NCI-H1436 (cell line): ENCODE measurements at places on chromosomes 5 and 9.

DNA sequence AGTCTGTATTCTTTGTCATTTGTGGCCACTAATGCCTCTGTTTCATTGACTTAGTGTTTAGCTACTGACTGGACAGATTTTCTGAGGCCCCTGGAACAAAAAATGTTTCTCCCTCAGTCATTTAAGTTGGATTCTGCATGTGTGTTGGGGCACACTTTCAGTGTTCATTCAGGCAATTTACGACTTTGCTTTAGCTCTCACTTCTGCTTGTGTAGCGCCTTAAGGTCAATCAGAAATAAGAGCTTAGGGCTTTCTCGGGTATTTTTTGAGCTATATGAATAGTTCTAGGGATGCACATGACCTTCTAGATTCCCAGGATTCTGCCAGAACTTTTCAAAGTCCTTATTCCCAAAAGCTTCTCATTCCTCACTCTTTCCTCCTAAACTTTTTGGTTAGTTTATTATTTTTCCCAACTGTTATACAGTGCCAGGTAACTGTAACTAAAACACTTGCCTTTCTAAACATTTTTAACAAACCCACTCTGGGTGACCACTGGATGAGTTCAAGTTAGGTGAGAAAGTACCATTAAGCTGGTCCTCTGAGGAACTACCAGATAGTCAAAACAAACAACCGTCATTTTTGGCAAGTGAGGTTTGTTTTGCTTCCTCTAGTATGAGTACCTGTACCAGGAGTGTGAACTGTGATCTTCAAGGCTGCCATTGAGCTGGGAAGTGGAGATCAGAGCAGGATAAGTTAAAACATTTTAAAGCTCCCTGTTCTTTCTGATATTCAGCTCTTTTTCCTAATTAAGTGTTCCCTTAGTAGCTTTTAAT is 571.3 kb upstream of the TLE4 start:
- DNase-seq = no peak

- DNase-seq = no peak
Observed at GRCh38 chr9:71793386-71794105, 25.2 kb upstream of the CEMIP2 start.

DNA sequence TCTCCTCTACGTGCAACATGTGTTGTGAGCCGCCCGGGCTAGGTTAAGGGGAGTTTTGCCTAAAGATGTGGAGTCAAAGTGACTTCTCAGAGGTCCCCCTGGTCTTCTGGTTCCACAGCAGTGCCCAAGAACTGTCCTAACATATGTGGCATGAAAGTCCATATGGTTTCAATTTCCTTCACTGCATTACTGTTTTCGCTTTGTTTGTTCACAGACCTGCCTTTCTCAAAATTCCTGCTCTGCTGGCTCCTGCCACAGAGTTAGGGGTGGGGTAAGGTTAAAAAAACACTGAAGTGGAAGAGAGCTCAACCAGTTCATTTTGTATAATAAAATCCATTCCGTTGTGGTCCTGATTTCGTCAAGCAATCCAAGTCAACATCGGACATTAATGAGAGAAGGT is 289.4 kb downstream of the DMAC1 start:
- DNase-seq = no peak

- DNase-seq = no peak
Observed at GRCh38 chr9:125985998-125986655, 239.0 kb downstream of the PBX3 start.

DNA sequence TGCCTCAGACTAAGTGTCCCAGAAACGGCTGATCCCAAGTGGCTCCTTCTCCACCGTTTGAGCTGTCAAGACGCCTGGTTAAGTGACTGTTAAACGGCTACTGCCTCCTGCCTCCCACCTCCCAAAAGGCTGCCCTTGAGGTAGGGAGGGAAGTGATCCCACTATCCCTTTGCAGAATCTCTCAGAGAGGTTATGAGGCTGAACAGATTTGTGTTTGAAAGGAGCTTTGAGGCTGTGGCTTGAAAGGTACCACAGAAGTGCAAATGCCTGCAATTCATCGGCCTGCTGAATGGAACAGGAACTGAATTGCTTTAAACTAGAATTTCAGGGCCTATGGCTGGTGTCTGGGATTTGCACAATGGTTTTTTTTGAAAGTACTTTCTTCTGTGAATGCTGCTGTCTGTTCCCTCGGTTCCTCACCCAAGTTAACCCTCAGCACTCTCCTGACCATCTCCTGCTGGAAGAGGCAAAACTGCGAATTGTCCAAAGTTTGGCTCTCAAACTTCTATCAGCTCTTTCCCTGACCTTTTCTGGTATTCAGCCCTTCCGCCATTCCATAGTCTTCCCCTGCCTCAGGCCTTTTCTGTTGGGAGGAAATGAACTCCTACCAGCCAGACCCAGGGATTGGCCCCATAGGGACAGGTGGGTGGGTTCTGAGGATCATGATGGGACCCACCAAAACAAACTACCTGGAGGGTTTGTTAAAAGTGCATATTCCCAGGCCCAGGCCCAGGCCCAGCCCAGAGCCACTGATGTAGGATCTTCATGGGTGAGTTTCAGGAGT is 453.3 kb downstream of the KDM4C start:
- DNase-seq = no peak

DNA sequence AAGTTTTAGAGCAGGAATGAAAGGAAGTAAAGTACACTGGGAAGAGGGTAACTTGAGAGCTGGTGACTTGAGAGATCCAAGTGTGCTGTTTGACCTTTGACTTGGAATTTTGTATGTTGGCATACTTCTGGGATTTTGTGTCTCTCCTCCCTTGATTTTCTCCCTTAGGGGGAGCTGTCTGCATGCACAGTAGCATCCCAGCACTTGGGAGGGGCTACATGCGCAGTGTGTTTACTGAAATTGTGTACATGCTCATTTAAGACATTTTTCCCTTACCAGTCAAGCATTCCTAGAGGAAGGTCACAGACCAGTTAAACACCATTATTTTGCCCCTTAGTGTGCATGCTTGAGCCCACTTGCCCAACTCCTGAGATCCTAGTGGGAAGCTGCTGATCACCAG is 120.1 kb downstream of the ZNF622 start:
- DNase-seq = no peak

GRCh38 chr5:27381686-27382085 is 343.3 kb upstream of the CDH9 start:
- DNase-seq = no peak

- DNase-seq = no peak
Observed at GRCh38 chr5:27450607-27451006, 412.2 kb upstream of the CDH9 start.

DNA sequence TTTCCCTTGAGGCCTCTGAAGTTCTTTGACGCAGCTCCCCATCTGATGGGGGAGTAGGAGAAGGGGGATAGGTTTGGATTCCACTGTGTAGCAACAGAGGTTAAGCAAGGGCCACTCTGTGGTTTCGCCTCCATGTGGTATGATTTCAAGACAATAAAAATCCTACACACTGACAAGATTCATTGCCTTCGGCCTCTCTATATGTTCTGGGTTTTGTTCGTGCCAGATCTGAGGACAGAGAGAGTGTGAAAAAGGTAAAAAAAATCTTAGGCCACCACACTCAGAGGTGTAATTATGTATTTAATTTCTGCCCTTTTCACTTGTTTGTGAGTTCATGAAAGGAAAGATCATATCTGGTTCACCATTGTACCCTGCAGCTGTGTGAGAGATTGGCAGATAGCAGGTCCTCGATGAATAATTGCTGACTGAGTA is 715.2 kb upstream of the ZNF608 start:
- DNase-seq = no peak

DNA sequence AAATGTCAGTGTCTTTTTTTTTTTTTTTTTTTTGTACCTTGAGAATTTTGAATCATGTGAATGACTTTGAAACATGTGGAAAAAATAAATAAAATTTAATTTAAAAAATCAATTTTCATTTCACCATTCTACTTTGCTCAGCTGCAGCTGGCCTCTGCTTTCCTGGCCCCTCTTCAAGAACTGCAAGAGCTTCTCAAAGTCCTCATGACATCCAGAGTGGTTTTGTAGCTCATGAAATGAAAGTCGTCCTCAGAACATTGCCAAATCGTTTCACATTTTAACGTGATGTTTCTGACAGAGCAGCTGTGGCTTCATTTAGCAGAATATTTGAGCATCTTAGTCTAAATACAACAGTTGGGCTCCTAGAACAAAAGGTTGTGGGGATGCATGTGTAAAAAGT is 47.9 kb upstream of the TMEM215 start:
- no peak for DNase-seq

GRCh38 chr5:138620663-138621224 is 45.5 kb upstream of the HSPA9 start:
- DNase-seq = no peak

DNA sequence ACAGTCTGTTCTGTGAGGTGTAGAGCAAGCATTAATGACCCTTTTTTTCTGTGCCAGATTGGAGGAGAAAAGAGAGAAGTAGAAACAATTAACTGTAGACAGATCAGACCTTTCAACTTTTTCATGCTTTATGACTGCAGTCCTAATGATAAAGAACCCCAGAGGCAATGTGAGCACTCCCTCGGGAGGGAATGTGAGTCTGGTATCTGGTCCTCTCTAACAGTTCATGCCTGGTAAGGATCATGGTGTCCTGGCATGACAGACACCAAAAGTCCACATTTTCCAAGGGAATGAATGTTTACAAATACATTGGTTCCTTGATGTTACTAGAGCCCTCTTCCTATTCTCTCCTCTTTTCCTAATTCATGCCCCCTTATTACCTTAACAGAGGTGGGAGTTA is 70.3 kb downstream of the MTAP start:
- no peak for DNase-seq

GRCh38 chr9:30584559-30584958 is 1799.9 kb upstream of the ACO1 start:
- DNase-seq = no peak

DNA sequence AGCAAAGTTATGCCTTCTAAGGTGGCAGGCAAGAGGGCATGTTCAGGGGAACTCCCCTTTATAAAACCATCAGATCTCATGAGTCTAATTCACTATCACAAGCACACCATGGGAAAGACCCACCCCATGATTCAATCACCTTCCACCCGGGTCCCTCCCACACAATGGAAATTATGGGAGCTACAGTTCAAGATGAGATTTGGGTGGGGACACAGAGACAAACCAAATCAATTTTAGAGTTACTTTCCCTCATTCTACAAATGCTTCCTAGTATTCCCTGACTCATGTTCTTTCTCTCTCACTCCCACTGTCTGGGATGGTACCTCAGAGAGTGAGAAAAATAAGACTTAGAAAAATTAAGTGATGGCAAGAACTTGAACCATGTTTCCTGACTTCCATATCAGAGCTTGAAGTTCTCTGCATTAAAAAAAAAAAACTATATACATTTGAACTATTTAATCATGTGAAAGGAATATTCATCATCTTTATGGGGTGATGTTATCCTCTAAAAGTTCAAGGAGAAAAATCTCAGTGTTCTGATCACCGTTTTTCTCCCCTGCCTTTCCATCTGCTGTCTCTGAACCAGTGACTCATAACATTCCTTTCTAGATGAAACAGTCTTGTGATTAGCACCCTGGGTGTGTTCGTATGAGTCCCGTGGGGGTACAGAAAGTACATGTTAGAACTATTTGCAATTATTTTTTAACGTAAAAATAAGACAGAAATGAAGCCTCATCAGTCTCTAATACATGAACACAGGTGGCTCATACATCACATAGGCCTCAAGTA is 282.9 kb downstream of the SLF1 start:
- no peak for DNase-seq

- no peak for DNase-seq
Observed at GRCh38 chr9:75422944-75423522, 334.7 kb downstream of the OSTF1 start.

DNA sequence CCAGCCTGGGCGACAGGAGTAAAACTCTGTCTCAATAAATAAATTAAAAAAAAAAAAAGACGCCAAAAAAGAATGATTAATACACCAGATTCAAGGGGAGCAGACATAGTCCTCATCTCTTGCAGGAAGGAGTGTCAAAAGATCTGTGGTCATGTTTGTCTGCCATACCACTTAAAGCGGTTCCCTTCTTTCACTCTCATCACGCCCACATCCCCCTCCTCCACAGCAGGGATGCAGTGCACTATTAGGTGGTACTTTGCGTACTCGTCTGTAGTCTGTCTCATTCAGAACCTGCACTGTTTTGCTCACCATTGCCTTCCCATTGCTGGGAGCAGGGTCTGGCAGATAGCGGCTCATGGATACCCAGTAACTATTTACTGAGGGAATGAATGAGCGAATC is 11.2 kb downstream of the CDHR2 start:
- DNase-seq = no peak

DNA sequence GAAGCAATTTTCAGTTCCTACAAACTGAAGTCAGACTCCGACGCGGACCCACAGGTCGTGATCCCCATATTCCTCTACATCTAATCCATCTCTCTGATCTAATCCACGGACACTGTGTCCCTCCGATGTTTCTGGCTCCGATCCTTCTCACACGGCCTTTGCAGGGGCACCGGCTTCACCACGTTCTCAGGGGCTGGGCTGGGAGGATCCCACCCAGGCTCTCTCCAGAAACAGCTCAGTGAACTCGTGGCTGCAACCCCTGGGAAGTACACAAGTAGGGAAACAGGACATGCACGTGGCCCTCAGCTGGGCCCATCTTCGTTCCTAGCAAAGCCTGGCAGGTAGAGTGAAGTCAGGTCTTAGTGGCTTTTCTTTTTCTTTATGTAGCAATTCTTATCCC is 49.1 kb upstream of the OLFM1 start:
- no peak for DNase-seq

- no peak for DNase-seq
Observed at GRCh38 chr9:118578467-118578866, 790.8 kb downstream of the BRINP1 start.

DNA sequence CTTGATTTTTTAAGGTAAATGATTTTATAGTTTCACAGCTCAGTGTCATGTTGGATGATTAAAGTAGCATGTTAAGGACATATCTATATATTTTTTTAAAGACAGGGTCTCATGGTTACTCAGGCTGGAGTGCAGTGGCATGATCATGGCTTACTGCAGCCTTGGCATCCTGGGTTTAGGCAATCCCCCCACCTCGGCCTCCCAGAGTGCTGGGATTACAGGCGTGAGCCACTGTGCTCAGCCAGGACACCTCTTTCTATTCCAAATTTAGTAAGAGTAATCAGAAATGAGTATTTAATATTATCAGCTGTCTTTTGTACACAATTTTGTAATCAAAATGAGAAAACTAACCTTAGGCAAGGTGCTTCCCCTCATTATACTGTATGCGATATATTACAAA is 38.6 kb upstream of the LRRTM2 start:
- DNase-seq = no peak

GRCh38 chr9:17588395-17588794 is 9.5 kb downstream of the SH3GL2 start:
- DNase-seq = no peak

- DNase-seq = no peak
Observed at GRCh38 chr5:67244345-67244793, 47.8 kb upstream of the CD180 start.

DNA sequence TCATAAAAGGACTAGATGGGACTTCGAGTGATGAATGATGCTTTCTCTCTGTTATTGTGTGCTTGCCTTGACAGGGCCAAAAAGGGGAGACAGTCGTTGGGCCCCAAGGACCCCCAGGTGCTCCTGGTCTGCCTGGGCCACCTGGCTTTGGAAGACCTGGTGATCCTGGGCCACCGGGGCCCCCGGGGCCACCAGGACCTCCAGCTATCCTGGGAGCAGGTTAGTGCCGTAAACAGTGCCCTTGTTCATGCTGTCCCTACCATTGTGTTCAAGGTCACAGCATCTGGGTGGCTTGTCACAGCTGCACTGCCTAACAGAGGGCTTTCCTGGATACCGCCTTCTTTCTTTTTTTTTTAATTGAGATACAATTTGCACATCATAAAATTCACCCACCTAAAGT is 48.7 kb upstream of the TGFBR1 start:
- DNase-seq = no peak
